ENCODE measurements at places on chromosomes 2 and 18.
A peak's percentile ranks its signal among the peaks of the same experiment; 100 is the strongest.

- no peak for DNase-seq
These were observed 3.5 kb upstream of the NCK2 start for GRCh38 chr2:105741174-105741573.

GRCh38 chr2:162002623-162003235 lies 71.3 kb downstream of the DPP4 start:
- DNase-seq: no peak

- peak; percentile 55 for DNase-seq
These were observed 3.0 kb downstream of the CNNM4 start for GRCh38 chr2:96763511-96764252.

DNA sequence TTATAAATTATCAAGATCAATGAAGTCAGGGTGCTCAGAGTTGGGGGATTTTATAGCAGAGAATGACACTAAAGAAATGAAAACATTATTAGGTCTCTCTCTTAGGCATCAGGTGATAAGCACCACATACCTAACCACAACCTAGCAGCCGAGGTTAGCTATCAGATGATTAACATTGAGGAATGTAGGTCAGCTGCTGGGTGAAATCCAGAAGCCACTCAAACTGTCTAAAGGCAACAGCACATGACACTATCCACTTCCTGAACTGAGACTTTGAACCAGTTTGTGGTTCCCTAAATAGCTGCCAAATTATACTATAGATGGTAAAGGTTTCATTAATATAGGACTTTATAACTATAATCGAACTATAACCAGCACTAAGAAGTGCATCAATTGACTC lies 4.7 kb downstream of the EPG5 start:
- peak; percentile 5 for DNase-seq

DNA sequence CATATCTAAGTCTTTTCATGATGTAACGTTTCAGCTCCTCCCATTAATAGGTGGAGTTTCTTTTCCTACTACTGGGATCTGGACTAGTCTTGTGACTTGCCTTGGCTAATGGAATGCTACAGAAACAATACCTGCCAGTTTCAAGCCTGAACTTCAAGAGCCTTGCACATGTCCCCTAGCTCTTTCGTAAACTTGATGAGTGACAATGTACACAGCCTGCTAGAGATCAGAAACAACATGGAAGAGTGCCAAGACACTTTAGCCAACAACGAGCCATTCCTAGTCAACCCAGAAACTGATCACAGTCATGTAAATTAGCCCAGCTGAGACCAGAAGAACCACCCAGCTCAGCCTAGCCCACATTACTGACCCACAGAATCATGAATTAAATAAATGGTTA lies 24.8 kb upstream of the STK39 start:
- DNase-seq: peak; percentile 7

- DNase-seq: no peak
These were observed 101.4 kb downstream of the PTRHD1 start for GRCh38 chr2:24691806-24692205.

DNA sequence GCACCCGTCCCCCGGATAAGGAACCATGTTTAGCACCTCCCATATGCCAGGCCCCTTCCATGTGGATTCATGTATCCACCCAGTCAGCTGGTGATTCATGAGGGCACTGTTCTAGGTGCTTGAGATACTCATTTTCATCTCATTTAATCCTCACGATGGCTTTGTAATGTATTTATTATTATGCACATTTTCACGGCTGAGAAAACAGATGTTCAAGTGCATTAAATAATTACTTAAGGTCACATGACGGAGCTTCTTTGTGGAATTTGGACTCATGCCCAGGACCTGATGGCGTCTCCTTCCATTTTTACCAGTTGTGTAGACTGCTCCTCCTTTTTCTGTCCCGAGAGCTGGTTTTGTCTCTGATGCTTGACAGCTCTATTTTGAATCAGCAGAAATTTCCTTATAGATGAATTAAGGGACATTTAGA lies 72.2 kb upstream of the RBM44 start:
- DNase-seq: no peak

DNA sequence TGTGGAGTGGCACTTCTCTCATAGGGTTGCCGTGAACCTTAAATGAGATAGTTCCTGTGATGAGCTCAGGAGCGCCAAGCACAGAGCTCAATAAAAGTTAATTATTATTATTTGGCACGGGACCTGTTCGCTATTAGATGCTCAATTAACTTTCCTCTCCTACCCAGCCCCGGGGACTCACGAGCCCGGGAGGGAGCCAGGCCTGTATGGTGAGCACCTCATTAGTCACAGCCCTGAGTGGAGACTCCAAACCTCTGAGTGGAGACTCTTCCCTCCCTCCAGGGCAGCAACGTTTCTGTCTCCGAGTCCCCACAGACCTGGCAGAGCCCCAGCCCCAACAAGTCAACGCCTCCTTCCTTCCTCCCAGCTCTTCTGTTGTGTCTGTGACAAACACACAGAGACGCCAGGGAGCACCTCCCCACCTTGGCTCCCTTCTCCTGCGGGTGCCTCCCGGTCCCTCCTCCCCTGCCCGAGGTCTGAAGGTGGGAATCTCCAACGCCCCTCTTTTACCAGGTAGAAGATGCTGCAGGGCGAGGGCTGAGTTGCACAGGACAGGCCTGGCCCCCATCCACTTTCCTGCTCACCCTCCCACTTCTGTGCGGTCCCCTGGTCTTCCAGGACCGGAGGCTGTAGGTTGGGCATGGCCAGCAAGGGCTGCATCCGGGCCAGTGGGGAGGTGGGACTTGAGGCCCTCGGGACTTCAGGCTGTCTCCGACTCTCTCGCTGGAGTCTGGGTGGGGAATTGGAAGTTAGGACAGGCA lies 52.7 kb upstream of the ODC1 start:
- no peak for DNase-seq

- DNase-seq: no peak
These were observed 86.5 kb downstream of the EFEMP1 start for GRCh38 chr2:55837073-55837472.

- DNase-seq: no peak
These were observed 856 bp upstream of the PLA2R1 start for GRCh38 chr2:160063271-160063670.

DNA sequence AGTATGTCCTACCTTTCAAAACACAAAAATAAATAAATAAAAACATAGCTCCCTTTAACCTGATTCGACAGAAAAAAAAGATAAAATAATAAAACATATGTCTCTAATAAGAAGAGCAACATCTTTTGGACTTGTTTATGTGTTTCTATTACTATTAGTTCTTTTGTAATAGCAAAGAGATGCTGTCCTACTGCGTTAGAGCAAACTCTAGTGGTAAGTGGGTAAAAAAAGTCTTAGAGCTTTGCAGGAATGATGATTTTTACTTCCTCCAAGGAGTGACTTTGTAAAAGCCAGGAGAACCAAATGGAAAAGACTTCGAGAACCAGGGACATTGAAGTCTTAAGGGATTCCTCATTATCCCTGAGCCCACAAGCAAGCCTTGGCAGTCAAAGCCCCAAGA lies 450.1 kb downstream of the METTL4 start:
- DNase-seq: no peak

DNA sequence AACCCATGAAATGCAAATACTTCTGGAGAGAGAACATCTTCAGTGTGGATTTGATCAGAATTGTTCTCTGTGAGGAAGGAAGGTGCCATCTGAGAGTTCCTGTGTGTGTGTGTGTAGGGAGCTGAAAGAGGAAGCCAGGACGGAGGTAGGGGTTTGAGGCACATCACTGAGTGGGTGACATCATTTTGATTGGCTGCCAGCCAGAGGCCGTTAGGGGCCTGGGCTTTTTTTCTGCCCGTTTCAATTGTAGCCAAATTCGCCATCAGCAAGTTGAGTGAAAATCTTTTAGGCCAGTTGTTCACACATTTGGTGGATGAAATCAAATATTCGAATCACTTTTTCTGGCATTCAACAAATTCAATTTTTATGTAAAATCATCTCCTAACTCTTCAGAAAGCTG lies 48.9 kb downstream of the TSN start:
- peak; percentile 26 for DNase-seq

DNA sequence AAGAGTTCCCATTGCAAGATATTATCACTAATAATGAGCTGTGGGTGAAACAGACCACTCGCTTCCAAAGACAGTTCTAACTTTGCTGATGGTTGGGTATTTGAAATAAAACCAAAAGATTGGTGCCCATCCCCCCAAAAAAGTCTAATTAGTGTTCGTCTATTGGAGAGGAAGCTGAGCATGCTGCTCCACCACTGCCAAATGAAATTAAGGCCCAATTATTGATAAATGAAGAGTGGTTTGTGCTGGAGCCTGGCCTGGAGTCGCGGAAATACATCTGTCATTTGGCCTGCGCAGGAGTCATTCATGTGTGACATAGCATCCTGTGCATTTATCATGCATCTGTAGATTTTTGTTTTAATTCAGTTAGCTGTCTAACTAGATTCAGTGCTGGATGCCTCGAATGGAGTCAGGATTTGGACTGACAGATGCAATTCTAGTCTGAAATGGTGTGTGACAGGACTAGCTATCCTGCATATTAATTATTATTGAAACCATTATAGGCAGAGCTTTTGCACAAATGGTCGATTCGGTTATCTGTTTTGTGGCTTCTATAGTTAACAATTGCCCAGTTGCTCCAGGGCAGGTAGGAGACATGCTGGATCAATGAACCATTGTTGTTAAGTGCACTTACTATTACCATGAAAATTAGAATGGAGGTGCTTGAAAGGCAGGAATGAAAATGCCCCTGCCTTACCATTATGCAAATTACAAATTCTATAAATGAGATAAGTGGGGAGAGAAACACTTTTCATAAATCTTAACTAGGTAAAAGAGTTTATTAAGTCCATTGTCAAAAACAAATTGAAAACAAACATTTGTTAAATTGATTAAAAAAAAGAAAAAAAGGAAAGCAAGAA lies 450.4 kb upstream of the TCF4 start:
- DNase-seq: no peak

DNA sequence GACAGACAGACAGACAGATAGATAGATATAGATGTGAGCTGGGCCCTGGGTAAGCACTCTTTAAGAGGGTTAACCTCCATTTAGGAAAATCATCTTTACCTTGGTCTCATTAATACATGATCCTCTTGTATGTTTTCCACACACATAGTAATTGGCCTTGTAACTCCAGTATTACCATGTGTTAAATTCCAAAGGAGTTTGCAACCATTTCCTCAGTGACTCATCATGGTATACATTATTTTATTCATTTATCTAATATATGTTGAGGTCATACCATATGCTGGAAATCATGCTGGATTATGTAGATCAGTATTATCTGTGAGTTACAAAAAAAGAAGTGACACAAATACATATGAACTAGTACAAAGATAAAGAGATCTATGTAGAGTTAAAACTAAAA lies 504.3 kb downstream of the DCC start:
- DNase-seq: no peak

DNA sequence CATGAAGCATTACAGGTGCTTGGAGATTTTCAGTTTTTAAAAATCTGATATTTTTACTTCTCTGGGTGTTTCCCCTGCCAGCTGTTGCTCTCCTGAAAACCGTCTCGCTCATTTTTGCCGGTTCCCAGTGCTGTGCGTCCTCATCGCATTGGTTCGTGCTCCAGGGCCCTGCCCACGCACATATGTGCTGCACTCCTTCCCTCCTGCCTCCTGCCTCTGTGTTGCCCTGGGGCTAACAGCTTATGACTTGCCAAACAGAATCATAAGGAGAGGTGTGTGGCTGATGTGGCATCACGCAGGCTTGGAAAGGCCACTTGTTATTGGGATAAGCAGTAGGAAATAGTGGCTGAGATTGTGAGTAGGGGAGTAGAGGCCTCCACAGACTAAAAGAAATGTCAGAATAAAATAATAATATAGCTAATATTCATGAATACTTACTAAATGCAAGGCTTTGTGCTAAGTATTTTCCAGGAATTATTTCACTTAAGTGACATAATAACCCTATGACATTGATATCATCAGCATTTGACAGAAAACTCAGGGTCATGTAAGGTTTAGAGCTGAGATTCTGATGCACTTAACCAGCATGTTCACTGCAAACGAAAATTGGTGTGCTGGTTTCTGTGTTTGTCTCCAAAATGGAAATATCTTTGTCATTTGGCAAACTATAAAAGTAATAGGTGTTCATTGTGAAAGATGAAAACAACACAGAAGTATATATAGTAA lies 53.5 kb downstream of the SLC4A1AP start:
- DNase-seq: peak; percentile 60

- DNase-seq: no peak
These were observed 26.9 kb upstream of the DNMT3A start for GRCh38 chr2:25368660-25369059.

GRCh38 chr18:54260396-54261072 lies 8.8 kb upstream of the POLI start:
- DNase-seq: no peak

DNA sequence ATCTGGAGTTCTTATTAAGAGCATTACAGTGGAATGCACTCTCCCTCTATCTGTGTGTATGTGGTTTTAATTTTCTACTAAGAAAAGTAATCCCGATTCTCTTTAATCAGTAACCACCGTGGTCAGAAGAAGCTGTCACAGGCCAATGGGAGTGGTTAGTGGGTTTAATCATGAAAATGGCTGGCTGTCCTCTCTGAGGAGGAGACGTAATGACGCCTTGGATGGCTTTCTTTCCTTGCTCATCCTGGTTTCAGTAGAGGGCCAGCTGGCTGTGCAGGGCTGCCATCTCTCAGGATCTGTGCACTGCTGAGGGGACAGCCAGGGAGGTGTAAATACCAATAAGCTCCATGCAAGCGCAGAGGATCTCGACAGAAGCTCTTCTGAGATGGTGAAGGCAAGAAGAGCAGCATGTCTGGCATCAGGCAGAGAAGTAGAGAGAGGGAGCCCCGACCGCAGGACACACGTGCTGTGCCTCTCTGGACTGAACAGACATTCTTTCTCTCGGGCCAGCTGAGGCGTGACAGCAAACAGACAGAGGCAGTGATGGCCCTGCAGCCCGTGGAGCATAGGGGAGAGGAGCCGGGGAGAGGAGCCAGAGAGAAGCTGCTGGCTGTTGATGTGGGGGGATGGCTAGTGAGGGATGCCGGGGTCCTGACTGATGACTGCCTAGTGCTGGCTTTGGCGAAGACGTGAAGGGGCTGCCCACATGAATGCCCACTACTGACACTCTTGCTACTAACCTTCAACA lies 65.1 kb upstream of the DAPL1 start:
- no peak for DNase-seq

- no peak for DNase-seq
These were observed 143.4 kb downstream of the EML6 start for GRCh38 chr2:54866868-54867267.

GRCh38 chr2:112691881-112692281 lies 28.9 kb upstream of the NT5DC4 start:
- peak; percentile 49 for DNase-seq

DNA sequence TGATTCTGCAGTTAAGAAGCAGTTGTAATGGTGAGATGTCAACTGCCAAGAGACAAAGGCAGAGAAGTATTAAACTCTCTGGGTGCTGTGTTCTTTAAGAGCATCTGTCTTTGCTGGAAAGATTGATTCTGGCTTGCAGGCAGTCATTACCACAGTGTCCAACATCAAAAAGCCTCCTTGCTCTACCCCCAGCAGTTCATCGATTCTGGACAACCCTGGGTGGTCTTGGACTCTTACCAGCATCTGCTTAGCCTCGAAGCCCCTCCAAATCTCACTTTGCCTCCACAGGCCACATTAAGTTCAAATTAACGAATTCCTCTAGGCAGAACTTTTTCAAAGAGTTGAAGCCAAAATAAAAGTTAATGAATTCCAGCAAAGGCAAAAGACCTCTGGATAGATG lies 1061.4 kb downstream of the TSN start:
- no peak for DNase-seq
